ENCODE measurements at places on chromosomes 2 and 18.

DNA sequence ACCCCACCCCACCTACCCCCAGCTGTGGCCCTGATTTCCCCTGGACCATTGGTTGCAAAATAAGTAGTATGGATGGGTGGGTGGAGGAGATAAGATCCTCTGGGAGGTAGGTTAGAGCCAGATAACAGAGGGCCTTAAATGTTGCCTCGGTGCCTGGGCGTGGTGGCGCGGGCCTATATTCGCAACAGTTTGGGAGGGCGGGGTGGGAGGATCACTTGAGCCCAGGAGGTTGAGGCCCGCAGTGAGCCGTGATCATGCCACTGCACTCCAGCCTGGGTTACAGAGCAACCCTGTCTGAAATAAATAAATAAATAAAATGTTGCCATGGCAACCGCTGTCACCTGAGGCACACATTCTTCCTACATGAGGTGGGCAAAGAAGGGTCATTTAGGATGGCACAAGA is 103.3 kb upstream of the GATA6 start:
- no peak for DNase-seq
- H3K27me3 ChIP-seq, result no peaks in the 10 kb centered on the region
- no peak overlapping the region for H3K27ac ChIP-seq
- H3K4me3 ChIP-seq, result no peak overlapping the region
- H3K4me1 ChIP-seq, result no peaks in the 10 kb centered on the region

GRCh38 chr18:23682472-23682871 is 6.8 kb upstream of the LAMA3 start:
- DNase-seq, result no peak
- H3K36me3 ChIP-seq, result no peaks in the 10 kb centered on the region
- no peak overlapping the region for H3K4me3 ChIP-seq
- peaks cover 2% of the 10 kb centered on the region for H3K27me3 ChIP-seq
- H3K4me1 ChIP-seq, result no peaks in the 10 kb centered on the region

GRCh38 chr2:45452866-45453265 is 158.2 kb downstream of the SRBD1 start:
- no peaks in the 10 kb centered on the region for H3K27me3 ChIP-seq
- no peak for DNase-seq
- no peak overlapping the region for H3K4me3 ChIP-seq

DNA sequence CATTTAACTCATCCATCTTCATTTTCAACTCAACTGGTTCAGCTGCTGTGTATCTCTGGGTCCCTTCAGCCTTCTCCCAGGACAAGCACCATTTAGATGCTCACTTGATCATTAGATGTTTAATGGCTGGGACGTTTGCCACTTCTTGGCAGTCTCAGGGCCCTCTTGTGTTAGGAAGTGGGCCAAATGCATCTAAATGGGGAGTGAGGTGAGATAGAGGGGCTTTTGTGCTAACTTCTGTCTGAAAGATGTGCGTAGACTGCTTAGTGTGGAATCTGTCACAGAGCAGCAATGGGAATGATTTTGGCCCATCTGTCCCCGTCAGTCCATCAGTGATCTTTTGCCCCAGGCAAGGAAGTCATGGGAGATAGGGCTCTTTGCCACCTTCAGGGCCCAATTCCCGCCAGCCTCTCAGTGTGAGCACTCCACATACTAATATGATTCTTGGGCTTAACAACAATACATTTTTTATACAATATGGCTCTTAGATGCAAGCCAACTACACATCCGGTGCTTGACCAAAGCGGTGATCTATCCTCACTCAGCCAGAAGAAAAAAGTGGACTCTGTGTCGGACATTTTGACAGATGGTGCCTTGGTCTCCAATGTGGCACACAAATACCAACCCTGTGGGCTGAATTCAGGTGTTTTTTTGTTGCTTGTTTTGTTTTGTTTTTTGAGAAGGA is 95.7 kb upstream of the EPC2 start:
- DNase-seq, result no peak
- no peaks in the 10 kb centered on the region for H3K27me3 ChIP-seq
- peaks cover 1% of the 10 kb centered on the region for H3K4me1 ChIP-seq
- H3K4me3 ChIP-seq, result no peak overlapping the region

DNA sequence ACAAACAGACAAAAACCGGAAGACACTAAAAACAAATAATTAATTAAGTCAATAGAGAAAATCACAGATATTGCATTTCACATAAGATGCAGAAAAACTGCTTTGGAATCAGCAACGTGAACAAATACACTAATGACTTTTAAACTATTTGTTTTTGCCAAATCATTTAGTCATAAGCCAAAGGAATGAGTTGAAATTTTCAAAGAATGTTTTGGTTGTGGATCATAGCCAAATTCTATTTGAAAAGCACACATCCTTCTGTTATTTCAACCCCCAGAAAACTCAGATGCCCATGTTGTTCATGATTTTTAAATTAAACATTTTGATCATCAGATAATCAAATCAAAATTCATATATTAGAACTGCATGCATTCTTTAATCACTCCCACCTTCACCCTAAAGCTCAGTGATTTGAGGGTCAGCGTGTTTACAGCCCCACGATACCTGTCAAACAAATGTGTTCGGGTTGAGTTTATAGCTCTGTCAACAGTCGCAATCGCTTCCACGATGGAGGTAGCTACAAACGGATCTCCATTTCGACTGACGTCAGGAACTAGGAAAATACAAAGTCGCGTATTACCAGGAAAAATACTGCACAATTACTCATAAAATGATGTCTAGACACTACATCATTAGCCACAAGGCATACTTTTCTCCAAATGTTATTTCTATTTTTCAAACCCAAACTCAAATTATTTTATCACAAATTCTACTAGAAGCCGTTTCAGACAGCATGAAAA is 90.2 kb downstream of the PXDN start:
- H3K4me1 ChIP-seq, result no peaks in the 10 kb centered on the region
- DNase-seq, result no peak
- no peak overlapping the region for H3K27ac ChIP-seq
- no peak overlapping the region for H3K4me3 ChIP-seq
- H3K36me3 ChIP-seq, result peaks cover 16% of the 10 kb centered on the region
- H3K27me3 ChIP-seq, result no peaks in the 10 kb centered on the region

GRCh38 chr2:208645226-208645625 is 238.6 kb downstream of the PTH2R start:
- DNase-seq, result no peak
- H3K36me3 ChIP-seq, result no peaks in the 10 kb centered on the region
- H3K4me3 ChIP-seq, result no peak overlapping the region
- no peaks in the 10 kb centered on the region for H3K4me1 ChIP-seq
- no peaks in the 10 kb centered on the region for H3K27me3 ChIP-seq

DNA sequence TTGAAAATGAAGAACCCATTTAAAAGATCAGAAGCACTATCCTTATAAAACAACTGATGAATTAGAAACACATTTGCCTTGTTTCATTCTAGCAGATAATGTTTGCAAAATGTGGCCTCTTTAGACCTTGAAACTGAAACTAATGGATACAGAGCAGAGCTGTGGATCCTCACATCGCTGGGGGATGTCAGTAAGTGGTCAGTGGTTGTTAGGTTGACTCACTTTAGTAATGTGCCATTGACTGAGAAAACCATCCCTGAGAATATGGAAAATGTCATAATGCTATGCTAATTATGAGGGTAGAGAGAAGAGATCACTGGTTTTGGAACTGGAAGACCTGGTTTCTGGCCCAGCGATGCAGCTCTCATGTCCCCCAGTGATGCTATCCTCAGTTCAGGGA is 176.7 kb downstream of the MYO1B start:
- no peak for DNase-seq
- no peak overlapping the region for H3K4me3 ChIP-seq
- no peaks in the 10 kb centered on the region for H3K4me1 ChIP-seq
- H3K36me3 ChIP-seq, result peaks cover 3% of the 10 kb centered on the region

- no peak overlapping the region for H3K4me3 ChIP-seq
- no peaks in the 10 kb centered on the region for H3K4me1 ChIP-seq
- no peak overlapping the region for H3K27ac ChIP-seq
- H3K36me3 ChIP-seq, result no peaks in the 10 kb centered on the region
- DNase-seq, result no peak
These were observed 9.0 kb downstream of the NCKAP1 start for GRCh38 chr2:183029219-183029618.

- H3K27ac ChIP-seq, result no peak overlapping the region
- no peak overlapping the region for H3K4me3 ChIP-seq
- H3K36me3 ChIP-seq, result no peaks in the 10 kb centered on the region
- DNase-seq, result no peak
- peaks cover 2% of the 10 kb centered on the region for H3K4me1 ChIP-seq
- H3K27me3 ChIP-seq, result no peaks in the 10 kb centered on the region
These were observed 157.0 kb upstream of the HS6ST1 start for GRCh38 chr2:128475427-128476211.

DNA sequence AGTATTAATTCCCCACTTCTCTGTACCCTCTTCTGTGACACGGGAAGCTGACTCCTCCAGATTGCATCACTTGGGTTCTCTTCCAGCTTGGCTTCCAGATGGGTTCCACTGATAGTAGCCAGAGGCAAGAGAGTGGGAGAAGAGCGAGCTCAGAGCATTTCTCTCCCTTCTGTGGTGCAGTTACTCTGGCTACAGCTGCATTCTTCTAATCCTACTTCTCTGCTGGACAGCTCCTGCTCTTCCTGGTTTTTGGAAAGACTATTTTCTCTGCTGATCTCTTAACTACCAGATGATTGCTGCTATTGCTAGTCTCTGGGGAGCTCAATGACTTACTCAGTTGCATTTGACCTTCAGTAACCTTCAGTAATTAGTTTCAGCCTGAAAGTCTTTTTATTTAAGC is 187.5 kb upstream of the MAP2 start:
- no peak overlapping the region for H3K4me3 ChIP-seq
- no peaks in the 10 kb centered on the region for H3K4me1 ChIP-seq
- no peaks in the 10 kb centered on the region for H3K27me3 ChIP-seq
- no peaks in the 10 kb centered on the region for H3K36me3 ChIP-seq
- H3K27ac ChIP-seq, result no peak overlapping the region

GRCh38 chr18:79627750-79628294 is 51.8 kb upstream of the CTDP1 start:
- H3K27ac ChIP-seq, result no peak overlapping the region
- H3K27me3 ChIP-seq, result no peaks in the 10 kb centered on the region
- DNase-seq, result no peak
- H3K36me3 ChIP-seq, result no peaks in the 10 kb centered on the region
- H3K4me3 ChIP-seq, result no peak overlapping the region
- H3K4me1 ChIP-seq, result no peaks in the 10 kb centered on the region

GRCh38 chr2:188664951-188665595 is 309.1 kb upstream of the COL3A1 start:
- DNase-seq, result no peak
- no peak overlapping the region for H3K27ac ChIP-seq
- H3K36me3 ChIP-seq, result no peaks in the 10 kb centered on the region

GRCh38 chr2:197920592-197921201 is 116.3 kb downstream of the PLCL1 start:
- no peaks in the 10 kb centered on the region for H3K36me3 ChIP-seq
- no peaks in the 10 kb centered on the region for H3K4me1 ChIP-seq
- H3K27ac ChIP-seq, result no peak overlapping the region

DNA sequence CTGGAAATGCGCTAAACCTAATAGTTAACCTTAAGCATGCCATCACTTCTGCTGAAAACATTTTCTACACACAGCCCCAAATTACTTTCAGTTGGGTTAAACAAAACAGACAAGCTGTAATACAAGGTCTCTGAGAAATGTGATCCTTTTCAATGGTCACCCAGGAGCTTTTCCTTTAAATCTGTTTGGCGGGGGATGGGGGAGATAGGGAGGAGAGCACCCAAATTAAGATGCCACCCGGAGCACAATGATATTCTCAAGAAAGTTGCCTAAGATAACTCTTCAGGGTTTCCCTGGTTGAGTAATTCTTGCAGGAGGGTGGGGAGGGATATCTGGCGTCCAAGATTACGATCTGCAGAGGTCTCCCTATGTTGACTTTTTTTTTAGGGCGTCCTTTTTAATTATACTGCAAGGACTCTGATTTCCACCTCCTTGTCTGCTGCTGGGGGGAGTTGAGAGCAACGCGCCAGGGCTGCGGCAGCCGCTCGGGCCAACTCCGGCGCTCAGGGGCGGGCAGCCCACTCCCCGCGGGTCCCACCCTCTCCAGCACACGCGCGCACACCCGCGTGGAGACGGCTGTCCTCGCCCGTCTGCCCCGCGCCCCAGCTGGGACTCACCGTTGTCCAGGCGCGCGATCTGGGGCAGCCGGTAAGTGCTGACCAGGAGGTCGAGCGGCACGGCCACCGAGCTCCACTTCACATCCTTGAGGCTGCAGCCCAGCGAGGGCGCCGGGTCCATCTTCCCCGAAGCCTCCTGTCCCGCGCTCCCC is 807 bp downstream of the GAREM1 start:
- DNase-seq, result no peak
- peak overlapping the region; percentile 81 for H3K4me3 ChIP-seq
- peaks cover 7% of the 10 kb centered on the region for H3K4me1 ChIP-seq
- no peak overlapping the region for H3K27ac ChIP-seq

DNA sequence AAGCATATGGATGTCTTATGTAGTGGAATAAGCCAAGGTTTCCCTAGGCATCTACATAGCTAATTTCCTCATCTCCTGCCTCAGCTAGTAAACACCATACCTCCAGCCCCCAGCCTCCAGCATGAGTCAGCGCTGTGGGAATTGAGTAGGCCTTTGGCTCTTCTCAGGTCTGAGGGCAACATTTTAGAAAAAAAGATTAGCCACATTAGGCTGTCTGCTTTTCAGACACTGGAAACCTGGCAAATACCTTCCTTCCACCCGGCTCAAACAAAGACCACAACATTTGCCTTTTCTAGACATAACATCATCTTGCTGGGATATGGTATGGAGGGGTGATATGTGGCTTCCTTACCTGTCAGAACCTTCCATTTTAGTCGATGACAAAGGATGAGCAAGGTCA is 6.1 kb upstream of the CCDC195 start:
- H3K27ac ChIP-seq, result no peak overlapping the region
- H3K4me1 ChIP-seq, result no peaks in the 10 kb centered on the region
- no peak overlapping the region for H3K4me3 ChIP-seq
- no peaks in the 10 kb centered on the region for H3K27me3 ChIP-seq
- no peaks in the 10 kb centered on the region for H3K36me3 ChIP-seq

- no peaks in the 10 kb centered on the region for H3K4me1 ChIP-seq
- no peaks in the 10 kb centered on the region for H3K36me3 ChIP-seq
- H3K4me3 ChIP-seq, result peak overlapping the region; percentile 25
- no peak for DNase-seq
- no peaks in the 10 kb centered on the region for H3K27me3 ChIP-seq
- H3K27ac ChIP-seq, result no peak overlapping the region
These were observed 715 bp upstream of the MEMO1 start for GRCh38 chr2:32011485-32011960.

GRCh38 chr2:239366740-239367139 is 34.1 kb downstream of the HDAC4 start:
- no peaks in the 10 kb centered on the region for H3K4me1 ChIP-seq
- H3K4me3 ChIP-seq, result no peak overlapping the region
- no peaks in the 10 kb centered on the region for H3K36me3 ChIP-seq
- no peaks in the 10 kb centered on the region for H3K27me3 ChIP-seq

GRCh38 chr2:118983915-118984314 is 41.9 kb downstream of the MARCO start:
- H3K36me3 ChIP-seq, result no peaks in the 10 kb centered on the region
- no peak overlapping the region for H3K4me3 ChIP-seq
- no peaks in the 10 kb centered on the region for H3K27me3 ChIP-seq
- DNase-seq, result no peak

- no peaks in the 10 kb centered on the region for H3K36me3 ChIP-seq
- DNase-seq, result no peak
- no peaks in the 10 kb centered on the region for H3K4me1 ChIP-seq
- H3K27me3 ChIP-seq, result no peaks in the 10 kb centered on the region
- H3K27ac ChIP-seq, result no peak overlapping the region
These were observed 238.6 kb downstream of the C1D start for GRCh38 chr2:67824186-67824585.

- peaks cover 1% of the 10 kb centered on the region for H3K27me3 ChIP-seq
- no peak for DNase-seq
- no peak overlapping the region for H3K4me3 ChIP-seq
- no peaks in the 10 kb centered on the region for H3K36me3 ChIP-seq
- H3K27ac ChIP-seq, result no peak overlapping the region
- peaks cover 6% of the 10 kb centered on the region for H3K4me1 ChIP-seq
These were observed 140.2 kb downstream of the TGIF1 start for GRCh38 chr18:3590096-3590630.
